Osteoblast (primary cell): ENCODE measurements at places on chromosomes 5 and 9.

DNA sequence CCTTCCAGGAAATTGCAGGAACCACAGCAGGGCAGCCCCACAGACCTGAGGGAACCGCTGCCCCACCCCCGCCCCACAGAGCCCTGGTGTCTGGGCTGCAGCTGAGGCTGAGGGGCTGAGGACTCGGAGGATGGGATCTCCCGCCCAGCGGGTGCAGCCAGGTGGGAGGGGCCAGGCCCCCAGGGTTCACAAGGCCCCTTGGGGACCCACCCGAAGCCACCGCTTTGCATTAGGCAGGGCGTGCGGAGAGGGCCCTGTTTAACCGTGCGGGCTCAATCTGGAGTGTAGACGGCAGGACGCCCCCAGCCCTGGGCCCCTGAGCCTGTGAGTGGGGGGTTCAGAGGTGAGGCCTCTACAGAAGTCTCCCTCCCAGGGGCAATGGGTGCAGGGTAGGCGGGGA lies 10.8 kb downstream of the NOTCH1 start:
- DNase-seq, result no peak

DNA sequence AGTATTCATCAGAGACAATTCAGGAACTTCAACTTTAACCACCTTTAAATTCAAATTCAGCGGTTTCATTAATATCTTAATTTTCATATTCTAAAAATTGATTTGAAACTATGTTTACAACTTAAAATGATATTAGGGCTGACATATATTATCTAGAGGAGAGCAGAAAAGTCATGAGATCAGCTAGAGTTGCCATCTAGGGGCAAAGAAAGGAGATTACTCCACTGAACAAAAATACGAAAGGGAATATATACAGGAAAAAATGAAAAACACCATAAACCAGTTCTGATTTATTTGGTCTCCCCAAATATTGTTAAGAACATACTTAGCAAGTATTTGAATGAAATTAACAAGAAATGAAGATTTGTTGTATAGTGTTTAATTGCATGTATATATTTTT lies 946.3 kb downstream of the DTWD2 start:
- no peak for DNase-seq

GRCh38 chr5:174336479-174336878 lies 291.0 kb downstream of the NSG2 start:
- no peak for DNase-seq

DNA sequence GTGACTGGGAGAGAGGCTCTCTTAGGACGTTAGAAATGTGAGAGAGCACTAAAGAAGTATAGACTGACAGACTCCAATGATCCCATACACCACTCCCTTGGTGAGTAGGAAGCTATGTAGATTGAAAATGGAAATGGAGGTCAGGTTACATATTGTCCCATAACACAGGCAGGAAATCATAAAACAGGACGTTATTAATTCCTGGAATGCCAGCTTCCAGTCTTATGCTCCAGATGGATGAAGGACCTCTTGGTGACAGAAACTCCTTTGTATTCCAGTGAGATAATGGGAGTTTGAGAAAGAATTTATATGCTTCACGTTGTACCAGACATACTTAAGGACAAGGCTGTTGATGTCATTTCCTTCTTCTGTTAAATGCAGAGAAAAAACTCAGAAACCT lies 338.2 kb upstream of the ITGA1 start:
- DNase-seq, result no peak

- DNase-seq, result no peak
Observed at GRCh38 chr5:2156358-2157059, 273.8 kb upstream of the IRX4 start.

DNA sequence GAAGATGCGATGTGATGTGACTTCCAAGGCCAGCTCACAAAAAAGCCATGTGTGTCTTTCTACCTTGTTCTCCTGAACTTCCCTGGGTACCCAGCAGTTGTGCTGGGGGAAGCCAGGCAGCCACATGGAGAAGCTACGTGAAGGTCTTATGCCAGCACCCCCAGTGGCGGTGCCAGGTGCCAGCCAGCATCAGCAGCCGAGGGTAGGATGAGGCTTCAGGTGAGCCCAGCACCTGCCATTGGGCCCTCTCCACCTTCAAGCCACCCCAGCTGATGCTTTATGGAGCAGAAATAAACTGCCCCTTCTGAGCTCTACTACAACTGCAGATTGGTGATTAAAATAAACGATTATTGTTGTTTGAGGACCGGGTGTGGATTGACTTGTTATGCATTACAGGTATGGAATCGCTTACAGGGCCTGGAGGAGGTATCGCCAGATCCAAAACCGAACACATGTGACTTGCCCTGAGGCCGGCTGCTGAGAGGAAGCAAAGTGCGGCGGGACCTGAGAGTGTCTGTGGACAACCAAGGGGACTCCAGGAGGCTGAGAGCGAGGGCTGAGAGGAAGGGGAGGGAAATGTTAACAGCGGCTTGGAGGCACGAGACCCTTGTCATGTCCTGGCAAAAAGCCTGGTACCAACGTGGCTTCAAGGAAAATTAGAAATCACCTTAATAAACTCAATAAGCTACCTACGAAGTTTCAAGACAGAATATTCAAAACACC lies 36.0 kb upstream of the OLFM1 start:
- peak; percentile 34 for DNase-seq

- DNase-seq, result no peak
Observed at GRCh38 chr5:157431544-157432200, 28.3 kb upstream of the NIPAL4 start.

GRCh38 chr5:122915717-122916461 lies 70.5 kb downstream of the SNX24 start:
- DNase-seq, result peak; percentile 86

DNA sequence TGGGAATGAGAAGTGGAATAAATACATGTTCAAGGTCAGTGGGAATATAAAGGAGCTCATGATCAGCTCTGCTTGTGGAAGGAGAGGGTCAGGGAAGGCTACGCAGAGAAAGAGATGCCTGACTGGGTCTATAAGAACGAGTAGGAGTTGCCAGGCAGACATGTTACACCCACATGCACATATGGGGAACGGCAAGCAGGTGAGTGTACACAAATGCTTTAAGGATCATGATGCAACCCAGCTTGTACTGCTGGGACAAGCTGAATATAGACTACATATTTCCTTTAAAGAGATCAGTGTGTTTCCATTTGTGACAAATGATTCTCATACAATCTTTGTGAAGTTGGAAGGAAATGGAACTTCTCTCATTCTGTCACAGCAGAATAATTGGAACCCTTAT lies 141.7 kb downstream of the SPOCK1 start:
- DNase-seq, result no peak

GRCh38 chr9:89993678-89994630 lies 389.1 kb downstream of the GADD45G start:
- DNase-seq, result no peak

GRCh38 chr9:126062158-126062886 lies 264.3 kb upstream of the MVB12B start:
- no peak for DNase-seq

- peak; percentile 22 for DNase-seq
Observed at GRCh38 chr9:34230556-34230955, 51.7 kb downstream of the UBAP1 start.

GRCh38 chr9:97272072-97272471 lies 35.4 kb upstream of the CCDC180 start:
- no peak for DNase-seq

- no peak for DNase-seq
Observed at GRCh38 chr5:171029401-171029800, 167.6 kb downstream of the RANBP17 start.

DNA sequence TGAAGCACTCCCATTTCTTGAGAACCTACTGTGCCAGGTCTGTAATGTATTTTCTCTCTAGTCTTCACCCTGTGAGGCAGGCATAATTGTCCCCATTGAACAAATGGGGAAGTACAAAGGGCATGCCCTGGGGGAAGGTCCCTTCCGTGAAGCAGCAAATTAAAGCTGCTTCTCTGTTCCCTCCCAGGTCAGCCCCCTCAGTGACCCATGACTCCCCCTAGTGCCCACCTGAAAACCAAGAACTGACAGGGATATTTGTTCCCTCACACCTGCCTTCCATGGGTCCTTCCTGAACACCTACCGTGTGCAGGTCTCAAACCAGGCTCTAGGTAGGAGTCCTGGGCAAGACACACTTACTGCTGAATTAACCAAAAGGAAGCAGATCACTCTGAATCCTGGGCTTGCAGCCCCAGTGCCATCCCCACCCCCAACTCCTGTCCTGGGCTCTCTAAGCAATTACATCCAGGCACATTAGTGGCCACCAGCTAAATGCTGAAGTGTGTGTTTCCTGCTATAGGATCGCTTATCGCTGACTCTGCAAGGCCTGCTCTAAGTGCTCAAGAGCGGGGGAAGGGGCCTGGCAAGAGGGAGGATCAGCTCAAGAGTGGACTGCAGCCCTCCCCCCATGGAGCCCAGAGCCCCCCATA lies 254.8 kb downstream of the CDK5RAP2 start:
- no peak for DNase-seq

DNA sequence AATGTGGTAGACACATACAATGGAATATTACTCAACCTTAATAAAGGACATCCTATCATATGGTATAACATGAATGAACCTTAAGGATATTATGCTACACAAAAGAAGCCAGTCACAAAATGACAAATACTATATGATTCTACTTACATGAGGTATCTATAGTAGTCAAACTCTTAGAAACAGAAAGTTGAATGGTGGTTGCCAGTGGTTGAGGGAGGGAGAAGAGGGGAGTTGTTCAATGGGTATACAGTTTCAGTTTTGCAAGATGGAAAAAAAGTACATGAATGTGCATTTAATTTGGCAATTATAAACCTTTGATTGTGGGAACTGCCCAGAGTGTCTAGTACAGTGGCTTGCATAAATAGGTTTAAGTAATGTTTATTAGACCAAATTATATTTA lies 473.3 kb upstream of the ZNF608 start:
- no peak for DNase-seq

GRCh38 chr5:76425928-76426804 lies 23.1 kb downstream of the IQGAP2 start:
- no peak for DNase-seq

DNA sequence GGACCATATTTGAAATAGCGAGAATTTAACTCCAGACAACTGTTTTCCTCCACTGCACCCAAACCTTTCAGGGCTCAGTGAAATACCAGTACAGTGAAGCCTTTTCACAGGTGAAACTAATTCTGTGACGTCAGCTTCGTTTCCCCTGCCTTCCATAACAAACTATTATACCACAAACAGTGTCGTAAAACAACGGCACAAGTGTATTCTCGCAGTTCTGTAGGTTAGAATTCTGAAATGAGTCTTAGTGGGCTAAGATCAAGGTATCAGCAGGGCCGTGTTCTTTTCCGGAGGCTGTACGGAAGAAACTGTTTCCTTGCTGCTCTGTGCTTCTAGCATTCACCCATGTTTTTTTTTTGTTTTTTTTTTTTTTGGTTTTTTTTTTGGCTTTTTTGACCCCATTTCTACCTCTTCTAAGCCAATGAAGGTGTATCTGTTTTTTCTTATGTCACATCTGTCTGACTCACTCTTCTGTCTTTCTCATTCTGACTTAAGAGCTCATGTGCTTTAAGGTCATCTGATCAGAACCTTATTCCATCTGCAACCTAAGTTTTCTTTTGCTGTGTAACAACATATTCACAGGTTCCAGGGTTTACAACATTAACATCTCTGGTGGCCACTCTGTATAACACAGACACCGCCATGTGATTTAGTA lies 20.1 kb downstream of the ISOC1 start:
- no peak for DNase-seq

GRCh38 chr9:26727471-26727870 lies 165.1 kb downstream of the CAAP1 start:
- no peak for DNase-seq

- no peak for DNase-seq
Observed at GRCh38 chr9:22175972-22176545, 167.0 kb upstream of the CDKN2B start.

- no peak for DNase-seq
Observed at GRCh38 chr5:150779397-150780186, 1.0 kb downstream of the SMIM3 start.

DNA sequence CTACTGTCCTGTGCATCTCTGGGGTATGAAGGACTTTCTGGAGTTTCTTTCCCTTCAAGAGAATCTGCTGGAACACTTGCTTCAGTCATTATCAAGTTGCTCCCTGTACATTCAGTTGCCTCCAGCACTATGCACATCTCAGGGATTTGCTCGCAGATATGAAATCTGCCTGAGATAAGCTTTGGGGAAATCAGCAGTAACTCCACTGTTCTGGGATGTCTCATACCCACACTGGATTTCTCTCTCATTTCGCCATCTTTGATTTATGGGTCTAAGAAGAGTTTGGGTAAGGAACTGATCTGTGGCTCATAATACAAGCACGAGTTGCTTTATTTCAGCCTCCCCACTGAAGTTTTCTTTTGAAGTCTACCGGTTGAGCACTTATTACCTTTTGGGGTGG lies 585.6 kb downstream of the PSAT1 start:
- DNase-seq, result no peak

DNA sequence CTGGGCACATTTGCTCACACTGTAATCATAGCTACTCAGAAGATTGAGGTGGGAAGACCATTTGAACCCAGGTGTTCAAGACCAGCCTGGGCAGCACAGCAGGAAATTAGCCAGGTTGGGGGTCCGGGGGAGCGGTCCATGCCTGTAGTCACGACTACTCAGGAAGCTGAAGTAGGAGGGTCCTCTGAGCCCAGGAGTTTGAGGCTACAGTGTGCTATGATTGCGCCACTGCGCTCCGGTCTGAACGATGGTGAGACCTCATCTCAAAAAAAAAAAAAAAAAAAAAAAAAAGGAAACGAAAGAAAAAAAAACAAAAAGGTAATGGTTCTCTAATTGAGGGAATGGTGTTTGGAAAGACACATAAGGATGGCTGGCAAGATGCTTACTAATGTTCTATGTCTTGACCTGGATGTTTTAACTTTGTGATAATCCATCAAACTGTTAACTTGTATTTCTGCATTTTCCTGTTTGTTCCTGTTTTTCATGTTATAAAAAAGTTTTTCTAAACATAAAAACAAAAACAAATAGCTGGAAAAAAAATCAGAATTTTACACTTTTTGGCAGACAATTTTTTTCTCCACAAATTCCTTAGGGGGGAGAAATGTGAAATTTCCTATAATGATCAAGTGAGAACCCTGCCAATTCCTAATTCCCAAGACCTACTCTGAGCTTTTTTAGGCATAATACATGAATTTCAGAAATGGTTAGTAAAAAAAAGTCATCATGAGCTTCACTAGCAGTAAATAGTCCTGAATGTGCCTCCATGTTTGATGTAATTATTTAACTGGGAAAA lies 96.9 kb downstream of the DENND1A start:
- DNase-seq, result no peak

GRCh38 chr5:57311251-57311650 lies 137.4 kb downstream of the GPBP1 start:
- no peak for DNase-seq

GRCh38 chr5:173743641-173744343 lies 127.3 kb upstream of the BOD1 start:
- no peak for DNase-seq

GRCh38 chr5:142642427-142642826 lies 43.5 kb downstream of the FGF1 start:
- peak; percentile 13 for DNase-seq

- no peak for DNase-seq
Observed at GRCh38 chr9:91625331-91625730, 201.7 kb upstream of the NFIL3 start.

DNA sequence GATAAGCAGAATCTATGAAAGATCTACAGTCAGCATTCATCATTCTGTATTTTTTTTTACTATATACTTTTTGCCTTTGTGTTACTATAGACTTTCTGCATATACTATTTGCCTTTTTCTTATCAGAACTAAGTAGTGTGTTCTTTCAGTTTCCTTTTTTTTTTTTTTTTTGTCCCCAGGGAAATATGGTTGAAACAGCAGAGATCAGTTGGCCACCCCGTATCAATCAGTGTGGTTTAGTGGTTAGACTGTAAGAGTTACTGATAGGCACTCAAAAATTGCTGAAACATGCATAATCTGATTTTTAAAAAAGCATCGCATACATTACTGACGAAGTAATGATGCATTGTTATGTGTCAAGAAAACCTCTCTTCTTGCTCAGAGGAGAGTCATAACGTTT lies 990.8 kb upstream of the EDIL3 start:
- DNase-seq, result no peak
